ENCODE measurements at places on chromosomes 3 and 15. TPM values are rescaled to one million over a fixed set of nuclear protein-coding genes. Genes with fewer than 3 reads are reported as not detected.

Gene REC114
- not detected for total RNA-seq

GRCh38 chr3:60304112-60304511, 947.1 kb downstream of the FHIT start:
- peak; percentile 58 for ATAC-seq

GRCh38 chr3:172320468-172320867, 127.8 kb downstream of the GHSR start:
- no peak for ATAC-seq

DNA sequence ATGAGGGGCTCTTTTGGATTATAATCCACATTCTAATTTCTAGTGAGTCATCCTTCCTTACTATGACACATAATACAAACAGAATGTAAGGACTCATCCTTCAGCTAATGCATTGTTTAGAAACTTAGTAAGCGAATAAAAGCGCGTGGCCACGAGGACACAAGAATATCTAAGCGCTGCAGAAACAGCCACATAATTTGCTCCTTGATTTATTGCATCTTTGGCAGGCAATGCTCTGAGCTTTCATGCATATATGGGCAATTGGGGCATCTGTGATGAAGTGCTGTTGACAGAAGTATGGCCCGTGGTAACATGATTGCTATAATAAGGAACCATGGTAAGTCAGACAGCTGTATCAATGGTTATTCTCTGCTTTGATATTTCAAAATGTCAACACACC, 191.3 kb upstream of the ZNF385D start:
- ATAC-seq = peak; percentile 99

Gene NPAP1
- 0.13 TPM for total RNA-seq

Gene MSL2
- 35.4 TPM for total RNA-seq
